ENCODE measurements at places on chromosomes 5 and 9.

GRCh38 chr5:98975223-98975622, 46.4 kb upstream of the CHD1 start:
- no peak for DNase-seq

- no peak for DNase-seq
These were observed 83.8 kb upstream of the STC2 start for GRCh38 chr5:173411791-173412555.

- peak; percentile 71 for DNase-seq
These were observed 7.0 kb downstream of the NOTCH1 start for GRCh38 chr9:136538599-136539426.

DNA sequence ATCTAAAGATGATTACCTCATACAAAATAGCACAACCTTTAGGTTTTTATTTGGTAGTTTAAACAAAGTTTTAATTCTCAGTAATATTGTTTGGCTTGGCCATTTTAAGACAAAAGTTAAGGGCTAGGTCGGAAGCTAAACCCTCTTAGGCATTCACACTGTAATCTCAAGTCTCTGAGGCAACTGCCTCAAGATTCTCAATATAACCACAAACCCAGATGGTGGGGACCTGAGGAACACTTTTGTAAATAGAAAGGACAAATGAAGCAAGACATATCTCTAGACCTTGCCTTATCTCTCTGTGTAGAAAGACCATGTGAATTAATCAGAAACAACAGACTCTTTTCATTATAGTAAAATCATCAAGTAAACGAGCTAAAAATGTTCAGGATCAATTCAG, 500.2 kb upstream of the CDH6 start:
- DNase-seq = no peak

GRCh38 chr5:169197343-169197742, 103.6 kb downstream of the SLIT3 start:
- no peak for DNase-seq

DNA sequence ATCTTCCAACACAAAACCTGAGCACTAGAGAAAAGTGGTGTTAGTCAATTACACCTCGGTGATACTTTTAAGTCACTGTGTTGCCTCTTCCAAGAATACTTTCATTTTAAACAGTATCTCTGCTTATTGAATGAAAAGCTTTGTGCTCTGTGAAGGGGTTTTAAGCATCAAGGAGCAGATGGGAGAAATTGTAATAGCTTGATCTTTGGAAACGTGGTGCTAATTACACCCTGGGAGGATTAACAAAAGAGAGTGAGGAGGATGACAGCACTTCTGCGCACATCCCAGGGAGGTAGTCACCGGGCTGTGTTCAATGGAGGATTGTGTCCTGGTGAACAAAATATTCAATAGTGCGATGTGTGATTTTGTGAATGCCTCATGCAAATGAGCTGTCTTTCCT, 477.4 kb upstream of the ADAMTS16 start:
- no peak for DNase-seq

DNA sequence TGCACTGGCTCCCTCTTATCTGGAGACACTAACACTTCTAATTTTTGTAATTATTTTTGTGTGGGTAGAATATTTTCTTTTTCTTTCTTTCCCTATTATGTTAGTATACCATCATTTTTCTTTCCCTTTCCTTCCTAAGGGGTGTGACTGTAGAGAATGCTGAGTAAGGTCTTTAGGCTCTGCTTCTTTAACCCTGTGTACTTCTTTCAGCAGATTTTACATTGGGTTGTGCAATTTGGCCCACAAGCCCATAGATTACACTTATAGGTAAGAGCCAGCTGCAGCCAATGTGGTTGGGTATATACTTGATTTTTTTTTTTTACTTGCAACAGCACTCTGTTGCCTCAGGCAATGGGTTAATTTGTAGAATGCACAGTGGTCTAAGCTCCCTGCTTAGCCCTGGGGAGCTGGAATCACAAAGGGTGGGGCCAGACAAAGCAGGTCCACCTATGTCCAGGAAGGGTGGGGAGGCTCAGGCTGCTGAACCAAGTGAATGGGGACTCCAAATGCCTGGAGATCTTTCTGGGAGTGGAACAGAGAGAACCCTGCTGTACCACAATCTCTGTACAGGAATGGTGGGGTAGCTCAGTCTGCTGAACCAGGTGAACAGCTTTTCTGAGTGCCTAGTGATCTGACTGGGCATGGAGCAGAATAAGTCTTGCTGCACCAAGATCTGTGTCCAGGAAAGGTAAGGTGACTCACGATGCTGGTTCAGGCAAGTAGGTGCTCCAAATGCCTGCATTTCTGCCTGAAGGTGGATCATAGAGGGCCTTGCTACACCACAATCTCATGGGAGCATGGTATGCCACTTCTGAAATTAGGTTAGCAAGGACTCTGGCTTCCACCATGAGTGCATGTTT, 64.9 kb downstream of the SLC25A46 start:
- no peak for DNase-seq

DNA sequence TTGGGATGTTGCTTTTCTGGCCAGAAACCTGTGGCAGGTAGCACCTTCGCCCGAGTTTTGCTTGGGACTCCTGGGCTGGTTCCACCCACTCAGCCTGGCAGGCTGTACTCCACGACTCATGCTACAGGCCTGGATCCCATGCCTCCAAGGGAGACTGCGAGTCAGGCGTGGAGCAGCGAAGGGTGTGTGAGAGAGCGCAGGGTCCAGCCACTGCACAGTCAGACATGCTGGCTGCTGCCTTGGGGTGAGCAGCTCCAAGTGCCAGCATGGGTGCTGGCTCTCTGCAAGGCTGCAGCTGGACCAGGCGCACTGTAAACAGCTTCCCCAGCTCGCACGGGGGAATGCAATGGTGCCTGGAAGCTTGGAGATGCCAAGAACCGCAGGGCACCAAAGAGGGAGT, 249.6 kb upstream of the EDIL3 start:
- DNase-seq = no peak

DNA sequence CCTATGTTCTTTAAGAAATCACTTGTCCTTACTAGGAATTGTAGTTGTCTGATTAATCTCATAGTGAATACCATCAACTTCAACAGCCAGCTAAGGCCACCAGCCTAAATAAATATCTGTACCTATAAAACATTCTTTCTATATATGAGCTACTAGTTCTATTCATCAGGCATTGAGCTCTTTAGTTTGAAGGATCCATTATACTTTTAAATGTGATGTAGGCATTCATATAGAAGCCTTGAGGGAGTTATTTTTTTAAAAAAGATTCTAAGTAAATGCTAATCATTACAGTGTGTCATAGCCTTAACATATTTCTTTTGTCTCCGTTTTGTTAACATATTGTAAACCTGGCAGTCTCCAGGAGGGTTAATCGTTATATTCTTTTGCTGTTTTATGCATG, 838.3 kb downstream of the PTPRD start:
- no peak for DNase-seq

GRCh38 chr9:33168941-33169544, 1.9 kb upstream of the B4GALT1 start:
- DNase-seq = no peak

DNA sequence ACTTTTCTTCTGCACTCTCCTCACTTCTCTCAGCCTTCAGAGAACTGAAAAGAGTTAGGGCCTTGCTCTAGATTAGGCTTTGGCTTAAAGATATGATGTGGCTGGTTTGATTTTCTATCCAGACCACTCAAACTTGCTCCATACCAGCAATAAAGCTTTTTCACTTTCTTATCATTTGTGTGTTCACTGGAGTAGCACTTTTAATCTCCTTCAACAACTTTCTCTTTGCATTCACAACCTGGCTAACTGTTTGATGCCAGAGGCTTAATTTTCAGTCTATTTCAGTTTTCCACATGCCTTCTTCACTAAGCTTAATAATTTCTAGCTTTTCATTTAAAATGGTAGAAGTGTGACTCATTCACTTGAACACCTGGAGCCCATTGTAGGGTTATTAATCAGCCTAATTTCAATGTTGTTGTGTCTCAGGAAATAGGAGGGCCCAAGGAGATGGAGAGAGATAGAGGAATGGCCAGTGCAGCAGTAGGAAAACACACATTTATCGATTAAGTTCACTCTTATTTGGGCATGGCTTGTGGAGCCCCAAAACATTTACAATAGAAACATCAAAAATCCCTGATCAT, 5.9 kb downstream of the ATPSCKMT start:
- DNase-seq = no peak

- no peak for DNase-seq
These were observed 69.0 kb downstream of the DAB2IP start for GRCh38 chr9:121720311-121721057.

DNA sequence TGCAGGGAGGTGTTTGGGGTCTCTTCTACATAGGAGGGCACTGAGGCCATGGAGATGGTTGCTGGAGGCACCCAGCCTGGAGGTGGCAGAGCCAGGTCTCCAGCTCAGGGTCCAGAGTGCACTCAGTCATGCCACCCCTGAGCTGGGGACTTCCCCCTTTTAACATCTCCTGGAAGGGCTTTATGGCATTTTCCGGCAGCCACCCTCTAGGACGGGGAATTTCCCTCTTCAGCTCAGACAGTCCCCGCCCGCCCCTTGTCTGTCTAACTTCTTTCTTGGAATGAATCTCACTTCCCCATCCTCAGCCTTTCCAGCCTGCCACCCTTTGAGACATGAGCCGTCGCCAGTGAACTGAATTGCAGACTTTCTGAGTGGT, 49.9 kb downstream of the COL15A1 start:
- no peak for DNase-seq

DNA sequence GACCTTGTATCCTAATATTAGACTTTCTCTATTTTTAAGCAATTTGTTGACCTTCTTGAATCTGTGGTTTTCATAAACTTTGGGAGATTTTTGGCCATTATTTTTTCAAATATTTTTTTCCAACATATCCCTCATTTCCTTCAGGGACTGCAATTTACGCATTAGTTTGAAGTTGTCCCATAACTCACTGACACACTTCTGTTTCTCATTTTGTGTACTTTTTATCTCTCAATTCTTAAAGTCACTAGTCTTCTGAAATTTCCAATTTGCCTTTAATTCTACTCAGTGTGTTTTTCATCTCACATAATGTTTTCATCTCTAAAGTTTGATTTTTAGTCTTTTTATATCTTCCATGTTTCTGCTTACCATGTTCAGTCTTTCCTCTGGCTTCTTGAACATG, 356.8 kb downstream of the RAB3C start:
- DNase-seq = no peak

GRCh38 chr9:95552814-95553546, 36.2 kb upstream of the PTCH1 start:
- DNase-seq = no peak

DNA sequence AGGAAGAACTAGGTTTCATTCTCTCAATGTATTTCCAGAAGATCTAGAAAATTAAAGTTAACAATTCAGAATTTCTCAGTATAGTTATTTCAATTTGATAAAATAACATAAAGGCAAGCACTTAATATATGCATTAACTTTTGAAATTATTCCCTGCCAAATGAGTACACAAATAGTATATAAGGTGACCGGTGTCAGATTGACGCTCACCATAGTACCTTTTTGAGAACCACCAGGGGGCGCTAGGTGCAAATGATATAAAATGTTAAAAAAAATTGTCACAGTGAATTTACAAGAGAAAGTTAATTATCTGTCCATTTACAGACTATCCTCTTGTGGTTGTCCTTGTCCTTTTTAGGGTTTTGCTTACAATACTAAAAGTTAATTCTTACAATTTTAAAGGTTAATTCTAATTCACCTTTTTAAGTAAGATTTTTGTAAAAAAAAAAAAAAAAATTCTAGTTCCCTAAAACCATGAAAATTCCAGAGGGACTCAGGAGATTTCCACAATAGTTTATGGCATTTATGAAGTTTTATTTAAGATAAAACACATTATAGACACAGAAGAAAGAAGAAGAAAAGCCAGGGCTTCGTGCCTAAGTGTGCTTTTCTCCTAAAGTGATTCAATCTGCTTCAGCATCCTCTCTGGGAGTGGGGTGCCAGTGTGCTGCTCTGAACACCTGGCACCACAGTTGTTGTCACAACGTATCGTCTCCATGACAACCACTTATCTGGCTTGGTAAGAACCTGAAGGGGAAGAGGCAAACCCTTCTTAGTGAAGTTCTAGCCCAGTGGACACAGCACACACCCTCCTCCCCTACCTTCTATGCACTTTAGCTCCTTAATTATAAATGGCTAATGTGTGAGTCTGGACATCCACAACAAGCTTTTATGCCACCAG, 1.7 kb downstream of the ADAMTS16 start:
- DNase-seq = peak; percentile 32

DNA sequence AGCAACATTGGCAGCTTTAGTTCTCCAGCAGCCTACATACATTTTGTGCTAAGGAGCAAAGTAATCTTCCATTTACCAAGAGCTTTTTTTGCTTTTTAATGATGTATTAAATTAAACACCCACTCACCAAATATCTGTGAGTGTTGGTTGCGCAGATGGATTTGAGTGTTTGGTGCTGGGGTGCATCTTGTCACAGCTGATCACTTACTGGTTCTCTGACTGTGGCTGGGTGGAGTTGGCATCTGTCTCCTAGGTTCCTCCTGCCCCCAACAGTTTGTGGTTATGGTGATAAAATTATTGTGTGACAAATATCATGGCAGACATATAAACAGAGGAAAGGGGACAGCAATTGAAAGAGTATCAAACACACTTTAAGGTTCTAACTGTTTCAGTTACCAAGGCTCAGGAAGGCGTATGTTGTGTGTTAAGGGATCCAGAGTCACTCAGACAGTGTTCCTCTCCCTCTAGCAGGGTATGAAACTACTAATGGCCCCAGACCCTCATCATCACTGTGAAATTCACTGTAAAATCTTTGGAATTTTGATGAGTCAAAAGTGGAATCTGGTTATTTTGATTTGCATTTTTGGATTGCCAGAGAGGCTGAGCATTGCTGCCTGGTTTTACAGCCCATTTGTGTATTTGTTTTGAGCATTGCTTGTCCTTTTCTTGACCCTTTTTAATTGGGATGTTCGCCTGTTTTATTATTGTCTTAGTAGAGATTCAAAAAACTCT, 81.7 kb downstream of the PDE8B start:
- no peak for DNase-seq

DNA sequence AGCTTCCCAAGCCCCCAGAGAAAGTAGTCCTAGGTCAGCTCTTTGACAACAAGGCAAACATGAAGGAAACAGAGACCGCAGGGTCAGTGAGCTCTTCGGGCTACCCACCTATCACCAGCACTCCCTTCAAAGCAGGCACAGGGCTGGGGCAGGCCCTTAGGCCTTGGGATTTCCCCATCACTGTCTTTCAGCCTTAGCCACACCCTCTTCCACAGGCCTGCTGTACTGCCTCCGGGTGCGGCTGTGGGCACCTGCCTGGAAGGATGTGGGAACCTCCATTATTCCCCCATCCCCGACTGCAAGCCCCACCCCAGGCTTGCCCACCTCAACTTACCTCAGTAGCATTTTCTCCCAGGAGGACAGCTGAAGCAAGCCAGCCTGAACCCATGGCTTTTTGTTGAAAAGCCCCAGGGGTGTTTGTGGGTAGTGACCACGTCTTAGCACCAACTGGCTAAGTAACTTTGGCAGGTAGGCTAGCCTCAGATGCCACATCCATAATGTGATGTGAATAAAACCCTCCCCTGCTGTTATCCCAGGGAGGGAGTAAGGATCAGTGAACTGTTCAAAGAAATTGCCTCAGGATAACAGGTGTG, 100.2 kb downstream of the PIK3R1 start:
- DNase-seq = no peak

GRCh38 chr9:1490341-1491232, 440.4 kb downstream of the DMRT2 start:
- no peak for DNase-seq

GRCh38 chr5:135230251-135230925, 168.6 kb downstream of the MACROH2A1 start:
- DNase-seq = no peak
